NCI-H1092 (cell line): ENCODE measurements at places on chromosomes 2 and 18.

- peak; percentile 23 for DNase-seq
Measured at GRCh38 chr2:64311948-64312621, 141.9 kb upstream of the LGALSL start.

DNA sequence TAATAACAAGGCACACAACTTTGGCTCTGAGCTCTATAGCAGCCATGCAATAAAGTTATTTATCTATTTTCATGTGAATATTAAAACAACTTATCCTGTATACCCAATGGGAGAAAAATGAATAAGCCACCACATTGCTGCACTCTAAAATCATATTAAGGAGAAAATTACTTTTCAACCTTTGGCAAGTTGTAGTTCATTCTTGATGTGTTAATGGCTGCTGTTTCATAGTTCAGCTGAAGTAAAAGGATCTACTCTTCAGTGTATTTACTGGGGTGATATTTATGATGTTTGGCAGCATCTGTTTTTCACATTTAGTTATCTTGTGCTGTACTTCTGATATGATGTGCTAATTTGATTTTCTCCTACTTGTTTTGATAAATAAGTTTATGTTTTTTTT is 71.8 kb downstream of the TMEFF2 start:
- no peak for DNase-seq

GRCh38 chr2:53600815-53601214 is 166.8 kb upstream of the CHAC2 start:
- DNase-seq, result peak; percentile 29

DNA sequence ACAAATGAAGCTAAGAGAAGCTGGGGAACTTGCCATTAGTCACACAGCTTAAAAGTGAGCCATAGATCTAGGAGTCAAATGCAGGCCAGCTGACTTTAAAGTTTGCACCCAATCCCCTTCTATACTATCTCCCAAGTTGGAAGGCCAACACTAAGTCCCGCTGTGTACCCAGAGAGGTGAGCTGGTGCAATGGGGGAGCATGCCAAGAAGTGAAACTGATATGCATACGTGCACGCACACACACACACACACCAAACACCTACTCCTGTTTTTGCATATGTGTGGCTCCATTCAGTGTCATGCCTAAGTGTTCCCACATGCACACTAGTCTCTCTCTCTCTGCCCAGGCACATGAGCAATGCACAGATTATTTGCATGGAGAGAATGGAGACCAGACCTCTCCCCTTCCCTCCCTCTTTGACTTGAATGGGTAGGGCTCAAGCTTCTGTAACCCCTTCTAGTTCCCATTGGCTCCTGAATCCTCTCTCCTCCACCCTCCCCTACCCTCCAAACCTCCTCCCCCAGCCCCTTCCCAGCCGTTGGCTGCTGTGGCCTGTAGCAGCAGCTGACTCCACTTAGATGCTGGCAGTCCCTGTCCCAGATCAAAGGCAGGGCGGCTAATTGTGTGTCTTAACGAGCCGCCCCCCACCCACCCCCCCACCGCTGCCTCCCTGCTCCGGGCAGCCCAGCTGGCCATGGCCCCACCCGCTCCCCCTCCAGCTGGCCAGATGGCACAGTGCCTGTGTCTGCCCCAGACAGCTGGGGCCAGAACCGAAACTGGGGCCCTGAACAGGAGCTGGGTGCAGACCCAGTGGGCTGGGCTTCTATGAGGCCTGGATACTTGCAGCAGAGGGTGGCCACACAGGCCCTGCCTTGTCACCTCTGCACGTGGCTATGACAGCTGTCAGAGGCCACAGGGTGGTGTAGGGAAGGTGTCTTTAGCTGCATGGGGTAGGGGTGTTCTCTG is 5.6 kb downstream of the WNT10A start:
- DNase-seq, result no peak

GRCh38 chr2:226589043-226589442 is 210.6 kb downstream of the IRS1 start:
- DNase-seq, result no peak

DNA sequence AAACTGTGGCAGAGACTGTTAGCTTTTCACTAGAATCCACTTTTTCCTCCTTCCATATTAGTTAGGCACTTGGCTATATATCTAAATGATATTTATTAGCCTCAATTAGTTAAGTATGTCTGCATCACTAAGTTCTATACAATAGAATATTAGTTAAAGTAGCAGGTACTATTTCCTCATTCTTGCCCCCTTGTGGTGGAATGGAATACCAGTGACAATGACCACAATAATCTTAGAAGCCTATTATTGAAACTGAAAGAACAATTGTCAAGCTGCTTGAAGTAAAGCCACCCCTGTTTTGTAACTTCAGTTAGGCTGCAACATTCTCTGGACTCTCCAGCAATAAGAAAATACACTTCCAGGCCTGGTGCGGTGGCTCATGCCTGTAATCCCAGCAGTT is 476.3 kb upstream of the VWC2L start:
- DNase-seq, result no peak

- no peak for DNase-seq
Measured at GRCh38 chr2:187942876-187943275, 348.8 kb upstream of the GULP1 start.
